Hematopoietic multipotent progenitor cell (in vitro differentiated cells): ENCODE measurements at places on chromosomes 2 and 18. TPM values are rescaled to one million over a fixed set of nuclear protein-coding genes. Genes with fewer than 3 reads are reported as not detected.

Gene CTIF
- total RNA-seq = 8.6 TPM

Gene HOXD9
- total RNA-seq = not detected

- DNase-seq = peak; percentile 60
Observed at GRCh38 chr2:166180951-166181812, 53.4 kb upstream of the SCN1A start.

- no peak for DNase-seq
Observed at GRCh38 chr2:120396861-120397811, 51.2 kb downstream of the INHBB start.

DNA sequence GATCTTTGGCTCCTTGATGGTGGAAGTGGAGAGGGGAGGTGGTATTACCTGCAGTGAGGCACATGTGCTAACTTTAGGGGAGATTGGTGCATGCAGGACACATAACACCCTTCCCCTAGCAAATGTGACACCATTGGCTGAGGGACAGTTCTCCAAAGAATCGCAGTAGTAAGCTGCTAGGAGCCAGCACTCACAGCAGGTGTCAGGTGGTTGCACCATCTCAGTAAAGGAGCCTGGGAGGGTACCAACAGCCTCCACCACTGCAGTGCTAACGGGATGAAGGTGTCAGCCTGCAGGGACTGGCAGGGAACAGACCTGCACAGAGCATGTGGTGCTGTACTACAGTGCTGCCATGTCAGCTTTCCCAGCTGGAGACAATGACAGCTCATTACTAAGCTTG is 127.3 kb upstream of the PIEZO2 start:
- DNase-seq = no peak

- no peak for DNase-seq
Observed at GRCh38 chr2:135095591-135095990, 43.5 kb downstream of the RAB3GAP1 start.

Gene DAPL1
- total RNA-seq = not detected

GRCh38 chr2:240985881-240986786 is 12.3 kb upstream of the SNED1 start:
- DNase-seq = no peak

Gene MFF
- total RNA-seq = 34.2 TPM

GRCh38 chr2:58896638-58897037 is 655.5 kb upstream of the FANCL start:
- DNase-seq = no peak

DNA sequence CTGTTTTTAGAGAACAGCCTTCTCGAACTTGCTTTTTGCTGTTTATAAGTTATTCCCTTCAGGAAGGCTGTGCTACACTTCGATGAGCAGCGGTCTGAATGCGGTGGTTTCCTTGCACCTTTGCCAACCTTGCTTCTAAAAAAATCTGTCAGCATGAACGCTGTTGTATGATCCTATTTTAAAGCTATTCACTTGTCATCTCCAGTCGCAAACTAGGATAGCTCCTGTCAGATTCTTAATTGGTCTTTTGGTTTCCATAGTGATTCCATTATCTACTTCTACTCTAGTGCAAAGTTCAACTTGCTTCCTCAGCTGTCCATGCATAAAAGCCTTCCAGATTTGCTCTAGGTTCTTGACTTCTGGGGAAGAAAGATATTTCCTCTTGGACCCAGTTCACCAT is 76.3 kb upstream of the GALNT3 start:
- no peak for DNase-seq

GRCh38 chr18:63131959-63132818 is 187.4 kb downstream of the BCL2 start:
- DNase-seq = no peak

DNA sequence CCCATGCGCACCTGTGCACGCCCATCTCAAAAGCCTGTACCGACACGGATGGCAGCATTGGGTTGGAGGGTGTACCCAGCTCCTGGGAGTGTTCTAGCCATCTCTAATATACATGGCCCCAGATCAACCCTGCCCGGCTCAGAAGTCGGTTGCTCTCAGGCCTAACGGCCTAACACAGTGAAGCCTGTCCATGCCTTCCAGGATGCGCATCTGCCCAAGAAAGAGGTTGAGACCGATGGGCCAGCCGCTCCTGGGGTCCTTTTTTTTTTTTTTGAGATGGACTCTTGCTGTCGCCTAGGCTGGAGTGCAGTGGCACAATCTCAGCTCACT is 32.1 kb downstream of the PDIA6 start:
- DNase-seq = no peak

Gene PARD6G
- under 0.01 TPM for total RNA-seq

DNA sequence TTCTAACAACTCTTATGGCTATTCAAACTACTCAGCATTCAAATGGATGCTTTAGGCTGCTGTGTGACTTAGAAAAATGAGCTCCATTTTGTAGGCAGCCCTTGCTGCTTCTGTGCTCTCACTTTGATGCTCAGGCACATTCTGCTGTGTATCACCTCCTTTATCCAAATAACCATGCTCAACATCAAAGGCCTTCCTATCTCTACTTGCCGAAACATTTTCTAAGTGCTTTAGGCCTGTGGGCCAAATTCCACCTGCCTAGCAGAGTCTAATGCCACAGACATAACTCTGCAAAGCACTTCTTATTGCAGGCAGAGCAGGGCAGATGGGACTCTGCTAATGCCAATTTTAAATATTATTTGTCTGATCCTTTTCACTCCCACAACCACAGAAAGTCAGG is 397.4 kb downstream of the RND3 start:
- no peak for DNase-seq

DNA sequence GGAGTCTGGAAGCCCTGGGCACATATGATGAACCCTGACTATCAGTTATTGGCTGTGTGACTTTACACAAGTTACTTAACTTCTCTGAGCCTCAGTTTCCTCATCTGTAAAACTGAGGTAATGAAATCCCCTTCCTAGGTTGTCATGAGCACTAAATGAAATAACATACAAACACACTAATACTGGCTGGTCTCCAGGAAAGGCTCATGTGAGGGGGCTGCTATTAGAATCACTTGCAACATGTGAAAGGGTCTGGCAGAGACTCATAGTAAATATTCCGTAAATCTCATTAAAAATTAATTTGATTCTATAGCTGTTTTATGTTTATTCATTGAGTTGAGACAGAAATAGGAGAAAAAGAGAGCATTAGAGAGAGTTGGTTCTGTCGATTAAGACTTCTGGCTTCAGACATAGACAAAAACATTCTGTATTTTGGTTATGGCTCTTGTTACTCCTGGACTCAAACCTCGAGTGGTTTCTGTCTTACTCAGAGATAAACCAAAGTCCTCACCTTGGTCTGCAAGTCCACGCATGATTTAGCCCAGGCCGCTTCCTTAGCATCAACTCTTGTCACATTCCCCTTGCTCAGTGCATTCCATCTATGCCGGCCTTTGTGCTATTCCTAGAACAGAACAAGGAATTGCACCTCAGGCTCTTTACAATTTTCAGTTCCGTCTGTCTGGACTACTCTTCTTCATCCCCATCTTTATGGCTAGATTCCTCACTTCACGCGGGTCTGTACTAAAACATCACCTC is 139.1 kb downstream of the NXPH2 start:
- DNase-seq = no peak

- DNase-seq = no peak
Observed at GRCh38 chr2:230762317-230762896, 49.8 kb downstream of the CAB39 start.

DNA sequence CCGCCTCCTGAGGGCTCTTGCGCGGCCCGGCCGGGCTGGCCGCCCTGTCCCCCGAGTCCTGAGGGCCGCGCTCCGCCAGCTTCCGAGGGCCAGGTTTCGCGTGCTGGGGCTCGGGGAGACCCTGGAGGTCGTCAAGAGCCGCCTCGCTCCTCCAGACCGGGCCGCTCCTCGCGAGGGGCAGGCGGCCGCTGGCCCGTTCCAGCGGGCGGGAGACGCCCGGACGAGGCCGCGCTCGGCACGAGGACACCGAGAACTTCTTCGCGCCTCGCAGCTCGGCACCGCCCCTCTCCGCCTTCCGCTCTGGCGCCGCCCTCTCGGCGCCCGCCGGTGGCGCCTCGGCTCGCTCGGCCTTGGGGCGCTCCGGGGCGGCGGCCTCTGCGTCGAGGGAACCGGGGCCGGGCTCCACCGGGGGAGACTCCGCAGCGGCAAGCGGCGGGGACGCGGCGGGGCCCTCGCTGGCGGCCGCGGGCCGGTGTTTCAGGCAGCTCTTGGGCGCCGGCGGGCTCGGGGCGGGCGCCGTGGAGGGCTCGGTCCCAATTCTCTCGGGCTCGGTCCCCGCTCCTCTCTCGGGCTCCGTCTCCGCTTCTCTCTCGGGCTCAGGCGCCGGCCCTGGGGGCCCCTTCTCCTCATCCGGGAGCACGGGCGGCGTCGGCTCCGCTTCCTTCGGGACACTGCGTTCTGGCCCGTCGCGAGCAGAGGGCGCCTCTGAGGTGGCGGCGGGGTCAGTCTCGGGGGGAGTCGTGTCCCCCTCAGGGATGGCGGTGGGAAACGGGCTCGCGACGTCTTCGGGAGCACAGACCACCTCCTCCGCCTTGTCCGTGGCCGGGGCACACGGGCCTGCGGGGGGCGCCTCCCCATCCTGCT is 91.6 kb upstream of the MGAT4A start:
- DNase-seq = peak; percentile 65

DNA sequence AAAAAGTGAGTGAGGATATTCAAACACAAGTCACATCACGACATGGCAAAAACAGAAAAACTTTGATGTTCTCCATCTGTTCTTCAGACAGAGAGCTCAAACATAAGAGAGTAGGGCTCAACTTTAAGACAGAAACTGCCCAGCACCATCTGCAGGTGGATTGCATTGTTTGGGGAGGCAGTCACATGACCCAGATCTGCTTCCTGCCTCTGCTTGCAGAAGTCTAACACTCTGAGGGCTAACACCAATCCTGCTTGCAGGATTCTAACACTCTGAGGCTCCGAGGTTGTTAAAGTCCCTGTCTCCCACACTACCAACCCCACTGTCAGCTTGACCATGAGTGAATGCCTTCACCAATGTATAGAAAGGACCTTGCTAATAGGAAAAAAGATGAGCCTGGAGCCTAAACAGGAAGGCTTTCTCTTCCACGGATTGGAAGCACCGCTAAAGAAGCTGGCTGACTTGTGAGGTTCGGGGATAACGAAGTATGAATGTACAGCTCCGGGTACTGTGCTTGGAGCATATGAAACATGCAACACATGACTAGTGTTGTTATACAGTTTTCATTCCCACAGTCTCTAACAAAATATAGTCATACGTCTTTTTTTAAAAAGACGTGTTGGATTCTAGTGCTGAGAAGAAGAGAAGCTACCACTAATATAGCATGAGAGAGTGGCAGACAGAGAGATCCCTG is 176.6 kb upstream of the CREB1 start:
- peak; percentile 56 for DNase-seq
